ENCODE measurements at places on chromosomes 2 and 18. TPM values are rescaled to one million over a fixed set of nuclear protein-coding genes. Genes with fewer than 3 reads are reported as not detected.

TLX2 gene
- polyA plus RNA-seq: not detected

CRYGC gene
- not detected for polyA plus RNA-seq

DNA sequence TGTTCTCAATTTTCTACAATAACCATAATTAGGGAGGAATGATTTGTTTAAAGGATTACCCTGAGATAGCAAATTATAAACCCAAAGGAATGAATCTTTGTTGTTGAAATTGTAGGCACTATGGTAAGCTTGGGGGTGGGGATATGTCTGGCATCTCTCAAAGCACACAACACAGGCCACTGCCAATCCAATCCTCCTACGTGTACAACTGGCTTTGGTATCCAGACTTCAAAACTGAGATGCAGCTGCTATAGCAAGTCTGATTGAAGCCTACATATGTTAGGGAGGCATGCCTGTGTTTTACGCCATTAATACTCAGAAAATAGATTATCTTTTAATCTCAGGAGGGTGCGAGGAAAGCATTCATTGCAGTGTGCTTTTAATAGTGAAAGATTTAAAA is 5.9 kb upstream of the NCOA1 start:
- no peak for DNase-seq

GRCh38 chr18:63187791-63188460 is 131.6 kb downstream of the BCL2 start:
- DNase-seq: no peak

DNA sequence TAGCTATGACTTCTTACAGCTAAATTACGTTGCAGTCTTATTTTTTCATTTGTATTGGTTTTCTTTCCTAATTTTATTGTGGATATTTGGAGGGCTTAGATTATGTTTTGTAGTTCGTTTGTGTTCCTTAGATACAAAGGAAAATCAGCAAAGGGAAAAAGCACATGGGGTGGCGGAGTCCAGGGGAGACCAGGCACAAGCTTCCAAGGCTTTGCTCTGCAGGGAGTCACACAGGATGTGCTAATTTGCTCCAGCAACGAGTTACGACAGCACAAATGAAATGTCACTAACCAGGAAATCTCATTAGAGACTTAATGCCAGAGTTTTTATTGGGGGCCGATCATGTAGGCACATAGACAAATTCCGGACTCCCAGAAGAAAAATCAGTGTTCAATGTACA is 60.5 kb upstream of the CABYR start:
- no peak for DNase-seq

DNA sequence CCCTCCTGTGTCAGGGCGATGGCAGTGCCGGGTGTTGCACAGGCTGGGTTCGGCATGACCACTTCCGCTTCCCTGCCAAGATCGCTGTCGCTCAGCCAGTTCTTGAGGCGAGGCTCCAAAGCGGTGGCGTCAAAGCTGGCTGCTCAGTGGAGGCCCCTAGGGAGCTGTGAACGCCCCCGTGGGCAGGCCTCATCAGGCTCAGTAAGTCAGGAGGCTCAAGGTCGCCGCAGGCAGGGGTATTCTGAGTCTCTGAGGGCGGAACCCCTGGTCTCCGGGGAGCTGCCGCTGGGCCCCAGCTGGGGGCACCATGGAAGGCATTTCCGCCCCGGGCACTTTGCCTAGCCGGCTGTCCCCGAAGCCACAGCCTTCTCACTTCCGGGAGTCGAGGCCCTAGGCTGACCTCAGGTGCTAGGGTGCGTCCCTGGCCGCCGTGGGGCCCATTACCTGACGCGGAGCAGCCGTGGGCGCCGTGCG is 210.4 kb downstream of the SOCS6 start:
- DNase-seq: no peak
